EL (cell line): ENCODE measurements at places on chromosomes 7 and 10.

DNA sequence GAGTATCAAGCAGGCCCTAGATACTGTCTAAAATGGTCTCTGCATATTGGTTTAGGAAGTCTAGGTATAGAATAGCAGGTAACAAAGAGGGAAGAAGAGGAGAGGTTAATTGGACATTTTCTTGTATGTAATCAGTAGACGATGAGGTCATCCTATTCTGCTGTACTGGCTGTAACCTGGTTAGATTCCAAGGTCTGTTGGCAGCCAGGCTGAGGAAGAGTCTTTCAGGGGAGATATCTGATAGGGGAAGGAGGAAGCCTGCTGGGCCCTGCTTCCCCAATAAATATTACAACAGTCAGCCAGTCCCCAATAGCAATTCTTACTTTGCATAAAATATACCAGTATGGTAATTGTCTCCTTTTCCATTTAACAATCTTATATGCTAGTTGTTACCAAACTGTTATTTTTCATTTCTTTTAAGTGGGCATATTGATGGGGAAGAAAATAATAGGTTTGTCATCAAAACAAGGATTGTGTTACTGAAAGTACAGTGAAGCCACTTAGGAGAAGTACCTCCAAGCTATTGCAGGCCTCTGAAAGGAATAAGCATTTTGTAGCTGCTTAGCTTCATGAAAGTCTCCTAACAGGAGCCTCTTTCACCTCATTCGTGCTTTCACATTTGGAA is 186.4 kb downstream of the LRRC4 start:
- DNase-seq = peak; percentile 48

GRCh38 chr7:2860627-2861133 is 16.6 kb upstream of the GNA12 start:
- DNase-seq = no peak

DNA sequence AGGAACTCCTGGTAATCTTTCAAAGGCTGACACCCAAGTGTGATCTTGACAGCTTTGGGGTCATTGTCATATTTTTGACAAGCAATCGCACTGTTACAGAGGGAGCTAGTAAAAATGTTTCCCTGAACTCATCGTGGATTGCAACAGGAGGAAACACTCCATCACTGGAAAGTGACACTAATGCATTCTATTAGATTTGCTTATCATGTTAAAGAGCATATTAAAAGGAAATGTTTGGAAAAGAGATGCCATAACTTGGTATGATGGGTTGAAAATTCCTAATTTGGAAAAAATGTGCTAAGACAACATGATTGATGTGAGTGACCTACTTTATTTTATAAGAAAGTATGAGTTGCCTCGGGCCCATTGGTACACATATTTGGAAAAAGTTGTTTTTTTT is 22.7 kb upstream of the EMX2 start:
- DNase-seq = no peak

DNA sequence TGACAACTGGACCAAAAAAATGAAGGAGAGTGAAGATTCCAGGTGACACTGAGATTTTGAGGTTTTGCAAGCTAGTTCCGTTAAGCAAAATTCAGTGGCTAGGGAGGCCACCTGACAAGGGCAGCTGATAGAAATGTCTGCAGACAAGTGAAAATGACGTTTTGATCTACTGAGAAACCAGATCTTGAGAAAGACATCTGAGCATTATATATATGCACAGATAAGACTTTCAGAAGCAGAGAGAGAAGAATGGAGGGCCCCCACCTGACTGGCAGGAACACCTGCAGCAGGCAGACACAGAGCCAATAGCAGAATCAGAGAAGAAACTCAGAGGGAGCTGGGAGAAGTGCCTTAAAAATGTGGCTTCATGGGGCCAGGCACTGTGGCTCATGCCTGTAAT is 76.1 kb upstream of the LRGUK start:
- no peak for DNase-seq

- DNase-seq = no peak
These were observed 306.2 kb downstream of the FRMD4A start for GRCh38 chr10:14024329-14025202.

- DNase-seq = no peak
These were observed 40.1 kb upstream of the GNA12 start for GRCh38 chr7:2884161-2884560.

DNA sequence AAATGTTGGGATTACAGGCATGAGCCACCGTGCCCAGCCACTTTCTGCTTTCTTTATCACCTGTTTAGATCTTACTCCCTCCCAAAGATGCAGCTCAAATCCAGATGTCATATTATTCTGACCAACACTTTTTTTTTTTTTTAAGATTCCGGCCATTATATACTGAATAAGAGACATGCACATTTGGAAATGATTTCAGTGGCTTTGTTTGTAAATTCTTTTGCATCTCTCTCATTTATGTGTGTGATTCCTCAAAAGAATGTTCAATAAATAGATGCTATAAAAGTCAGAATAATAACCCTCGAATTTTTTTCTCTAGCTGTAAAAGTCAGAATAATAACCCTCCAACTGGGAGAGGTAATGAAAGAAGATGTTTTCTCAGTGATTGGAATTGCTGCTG is 25.4 kb downstream of the HECW1 start:
- DNase-seq = peak; percentile 39

- peak; percentile 80 for DNase-seq
These were observed 1.1 kb downstream of the WASL start for GRCh38 chr7:123747620-123748141.

- no peak for DNase-seq
These were observed 1.3 kb upstream of the ECHDC3 start for GRCh38 chr10:11740907-11741306.

DNA sequence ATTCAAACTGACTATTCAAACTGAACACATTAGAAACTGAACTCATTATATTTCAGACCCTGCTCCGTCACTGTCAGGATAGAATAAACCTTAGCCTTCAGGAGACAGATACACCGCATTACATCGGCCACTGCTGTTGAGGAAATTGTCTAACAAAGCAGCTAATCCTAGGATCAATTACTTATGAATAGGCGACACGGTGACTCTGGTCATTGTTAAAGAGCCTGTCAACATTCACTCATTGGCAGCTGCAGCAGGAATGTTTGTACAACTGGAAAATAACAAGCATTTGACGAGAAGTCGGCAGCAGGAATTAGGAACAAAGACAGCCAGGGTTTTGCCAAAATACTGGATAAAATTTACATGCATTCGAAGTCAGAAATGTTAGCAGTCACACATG is 112.0 kb upstream of the MKX start:
- DNase-seq = no peak

- peak; percentile 10 for DNase-seq
These were observed 151.6 kb downstream of the EMX2 start for GRCh38 chr10:117694190-117694589.

GRCh38 chr10:110994406-110995086 is 75.1 kb downstream of the SHOC2 start:
- DNase-seq = peak; percentile 38

GRCh38 chr10:100970914-100971811 is 1.9 kb downstream of the SEMA4G start:
- no peak for DNase-seq

GRCh38 chr10:6010569-6010968 is 33.2 kb upstream of the IL15RA start:
- DNase-seq = no peak

DNA sequence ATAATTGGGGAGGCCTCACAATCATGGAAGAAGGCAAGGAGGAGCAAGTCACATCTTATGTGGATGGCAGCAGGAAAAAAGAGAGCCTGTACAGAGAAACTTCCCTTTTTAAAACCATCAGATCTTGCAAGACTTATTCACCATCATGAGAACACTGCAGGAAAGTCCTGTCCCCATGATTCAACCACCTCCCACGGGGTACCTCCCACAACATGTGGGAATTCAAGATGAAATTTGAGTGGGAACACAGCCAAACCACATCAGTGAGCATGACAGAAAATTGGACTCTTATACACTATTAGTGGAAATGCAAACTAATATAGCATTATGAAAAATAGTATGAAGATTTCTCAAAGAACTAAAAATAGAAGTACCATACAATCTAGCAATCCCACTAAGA is 271.2 kb downstream of the MAGI2 start:
- DNase-seq = peak; percentile 77

- DNase-seq = peak; percentile 93
These were observed 8.2 kb downstream of the TACR2 start for GRCh38 chr10:69408318-69409175.

GRCh38 chr10:118669835-118670234 is 74.4 kb upstream of the PRLHR start:
- no peak for DNase-seq

GRCh38 chr7:37045681-37046179 is 321.4 kb upstream of the AOAH start:
- DNase-seq = no peak

DNA sequence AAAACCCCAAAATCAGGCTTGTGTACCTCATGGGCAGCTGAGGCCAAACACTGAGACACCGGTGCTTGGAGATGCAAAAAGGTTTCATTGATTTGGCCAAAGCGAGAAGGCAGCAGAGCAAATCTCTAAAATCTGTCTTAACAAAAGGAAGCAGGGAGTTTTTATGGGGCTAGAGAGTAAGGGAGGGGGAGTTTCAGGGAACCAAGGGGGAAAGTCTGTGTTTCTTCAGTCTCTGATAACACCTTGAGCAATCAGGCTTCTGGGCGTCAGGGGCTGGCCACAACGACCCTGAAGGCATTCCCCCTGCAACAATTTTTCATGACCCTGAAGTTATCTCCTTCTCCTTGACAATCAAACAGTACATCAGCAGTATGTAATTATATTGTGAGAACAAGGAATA is 2.7 kb upstream of the ZNF786 start:
- DNase-seq = no peak

DNA sequence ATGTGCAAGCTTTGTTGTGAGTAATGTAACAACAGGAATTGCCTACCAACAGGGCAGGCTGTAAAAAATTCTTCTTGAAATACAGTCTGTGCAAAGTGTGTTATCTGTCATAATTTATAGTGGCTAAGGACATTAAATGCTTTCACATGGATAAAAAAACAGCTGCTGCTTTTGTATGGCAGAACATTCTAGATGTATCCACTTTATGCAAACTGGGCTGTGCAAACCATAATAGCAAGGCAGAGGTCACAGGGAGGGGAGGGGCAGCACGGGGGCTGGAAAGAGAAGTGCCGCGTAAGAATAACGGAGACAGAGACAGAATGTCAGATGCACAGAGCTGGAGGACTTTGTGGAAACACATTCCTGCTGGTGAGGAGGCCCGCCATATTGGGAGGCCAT is 86.1 kb downstream of the VOPP1 start:
- no peak for DNase-seq

GRCh38 chr7:149172534-149172920 is 22.8 kb upstream of the ZNF282 start:
- no peak for DNase-seq

- DNase-seq = no peak
These were observed 31.2 kb downstream of the ARMH3 start for GRCh38 chr10:102024799-102025198.

DNA sequence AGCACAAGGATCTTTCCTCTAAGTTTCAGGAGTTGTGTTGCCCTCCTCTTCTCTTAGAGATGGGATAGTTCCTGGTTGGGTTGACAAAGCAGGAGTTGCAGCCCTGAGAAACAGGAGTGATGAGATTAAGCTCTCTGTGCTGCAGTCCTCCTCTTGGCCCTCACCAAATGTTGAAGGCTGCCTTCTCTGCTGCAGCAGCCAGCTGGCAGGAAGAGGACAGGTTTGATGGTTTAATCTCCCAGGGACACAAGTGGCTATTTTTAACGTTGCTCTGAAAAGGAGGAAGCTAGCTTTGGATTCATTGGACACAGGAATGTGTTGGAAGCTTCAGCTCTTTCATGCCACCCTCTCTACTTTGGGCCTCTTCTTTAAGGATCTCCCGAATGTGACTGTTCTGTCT is 9.4 kb downstream of the STRIP2 start:
- no peak for DNase-seq

- DNase-seq = no peak
These were observed 50.6 kb downstream of the NPY start for GRCh38 chr7:24334627-24335026.

GRCh38 chr10:23693925-23694324 is 255.1 kb downstream of the OTUD1 start:
- no peak for DNase-seq

DNA sequence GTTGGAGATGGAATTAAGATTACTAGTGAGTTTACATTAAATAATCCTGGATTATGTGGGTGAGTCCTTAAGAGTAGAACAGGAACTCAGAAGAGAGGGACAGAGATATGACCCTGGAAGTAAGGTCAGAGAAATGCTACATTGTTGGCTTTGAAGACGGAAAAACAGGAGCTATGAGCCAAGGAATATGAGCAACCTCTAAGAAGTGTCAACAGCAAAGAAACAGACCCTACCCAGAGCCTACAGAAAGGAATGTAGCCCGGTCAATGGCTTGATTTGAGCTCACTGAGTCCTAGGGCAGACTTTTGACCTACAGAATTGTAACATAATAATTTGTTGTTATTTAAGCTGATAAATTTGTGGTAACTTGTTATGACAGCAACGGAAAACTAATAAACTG is 304.9 kb downstream of the IPMK start:
- DNase-seq = no peak

GRCh38 chr7:47227762-47228177 is 354.1 kb downstream of the TNS3 start:
- DNase-seq = peak; percentile 93
